ENCODE measurements at places on chromosomes 4 and X. TPM values are rescaled to one million over a fixed set of nuclear protein-coding genes. Genes with fewer than 3 reads are reported as not detected.

- DNase-seq, result no peak
Observed at GRCh38 chr4:184420881-184421416, 53.4 kb downstream of the IRF2 start.

TCEAL6 gene
- not detected for total RNA-seq

GRCh38 chr4:20192736-20193135 is 59.0 kb upstream of the SLIT2 start:
- DNase-seq, result no peak

IQCM gene
- not detected for total RNA-seq

DNA sequence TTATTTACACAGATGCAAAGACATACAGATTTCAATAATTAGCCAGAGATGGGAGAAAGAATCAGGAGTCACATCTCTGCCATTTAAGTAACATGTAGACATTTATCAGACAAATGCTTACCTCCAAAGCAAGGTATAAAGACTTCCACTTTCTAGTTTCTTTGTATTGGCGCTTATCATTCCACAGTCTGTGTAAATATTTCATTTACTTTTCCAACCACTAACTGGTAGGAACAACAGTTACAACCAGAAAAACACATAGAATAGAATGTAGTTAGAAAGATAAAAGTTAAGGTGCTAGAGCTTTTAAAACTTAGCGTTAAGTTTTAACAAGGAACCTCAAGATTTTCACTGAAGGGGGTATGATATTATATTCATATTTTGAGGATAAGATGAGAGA is 40.9 kb upstream of the UGT2B4 start:
- DNase-seq, result no peak

GRCh38 chr4:175413561-175413960 is 398.5 kb downstream of the GPM6A start:
- DNase-seq, result no peak

- no peak for DNase-seq
Observed at GRCh38 chrX:42934020-42934726, 156.2 kb upstream of the PPP1R2C start.

DNA sequence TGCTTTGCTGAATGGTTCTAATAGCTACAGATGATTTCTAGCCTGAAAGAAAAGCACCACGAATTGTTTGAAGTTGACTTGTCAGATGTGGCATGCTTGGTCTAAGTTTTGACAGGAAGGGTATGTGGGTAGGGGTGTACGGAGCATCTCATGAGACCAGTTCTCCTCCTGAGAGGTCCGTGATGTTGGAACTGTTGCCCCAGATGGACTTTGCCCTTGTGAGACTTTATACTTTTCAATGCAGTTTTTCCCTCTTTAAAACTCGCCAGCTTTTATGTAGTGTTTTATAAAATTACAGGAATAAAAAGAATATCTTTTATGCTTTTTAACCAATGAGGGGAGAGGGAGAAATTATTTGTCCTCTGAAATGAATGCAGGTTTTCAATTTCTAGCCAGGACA is 16.6 kb upstream of the XG start:
- DNase-seq, result no peak

- no peak for DNase-seq
Observed at GRCh38 chr4:7189475-7190277, 2.7 kb upstream of the SORCS2 start.

GRCh38 chr4:101421386-101421785 is 74.1 kb upstream of the PPP3CA start:
- DNase-seq, result no peak

GRCh38 chr4:159944477-159944876 is 841.6 kb downstream of the RAPGEF2 start:
- no peak for DNase-seq

IL13RA2 gene
- total RNA-seq, result not detected

- DNase-seq, result no peak
Observed at GRCh38 chr4:87616268-87616667, 7.9 kb downstream of the DSPP start.

- no peak for DNase-seq
Observed at GRCh38 chr4:36549252-36549651, 267.8 kb downstream of the DTHD1 start.

OPRPN gene
- total RNA-seq, result not detected

PDLIM3 gene
- 12.1 TPM for total RNA-seq

GRCh38 chrX:155279873-155280272 is 15.6 kb upstream of the RAB39B start:
- DNase-seq, result no peak

VEGFC gene
- total RNA-seq, result 2.1 TPM

TCEAL7 gene
- 1.3 TPM for total RNA-seq

DNA sequence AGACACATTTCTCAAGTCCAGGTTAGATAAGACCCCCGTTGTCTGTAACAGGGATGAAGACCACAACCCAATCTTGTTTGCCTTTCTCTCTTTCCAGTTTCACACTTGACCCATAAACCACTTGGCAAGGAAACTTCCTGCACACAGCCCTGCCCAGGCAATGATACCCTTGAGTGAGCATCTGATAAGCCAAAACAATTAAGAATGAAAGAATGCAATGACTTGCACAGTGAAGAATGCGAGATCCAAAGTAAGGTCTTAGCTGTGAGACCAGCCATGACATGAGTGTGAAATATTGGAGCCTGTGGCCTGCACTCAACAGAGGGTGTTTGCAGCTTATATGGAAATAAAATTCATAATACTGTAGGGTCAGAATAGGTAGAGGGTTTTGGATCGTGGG is 37.9 kb upstream of the MXRA5 start:
- DNase-seq, result no peak

GRCh38 chr4:55868581-55869090 is 15.2 kb downstream of the EXOC1 start:
- DNase-seq, result no peak

DNA sequence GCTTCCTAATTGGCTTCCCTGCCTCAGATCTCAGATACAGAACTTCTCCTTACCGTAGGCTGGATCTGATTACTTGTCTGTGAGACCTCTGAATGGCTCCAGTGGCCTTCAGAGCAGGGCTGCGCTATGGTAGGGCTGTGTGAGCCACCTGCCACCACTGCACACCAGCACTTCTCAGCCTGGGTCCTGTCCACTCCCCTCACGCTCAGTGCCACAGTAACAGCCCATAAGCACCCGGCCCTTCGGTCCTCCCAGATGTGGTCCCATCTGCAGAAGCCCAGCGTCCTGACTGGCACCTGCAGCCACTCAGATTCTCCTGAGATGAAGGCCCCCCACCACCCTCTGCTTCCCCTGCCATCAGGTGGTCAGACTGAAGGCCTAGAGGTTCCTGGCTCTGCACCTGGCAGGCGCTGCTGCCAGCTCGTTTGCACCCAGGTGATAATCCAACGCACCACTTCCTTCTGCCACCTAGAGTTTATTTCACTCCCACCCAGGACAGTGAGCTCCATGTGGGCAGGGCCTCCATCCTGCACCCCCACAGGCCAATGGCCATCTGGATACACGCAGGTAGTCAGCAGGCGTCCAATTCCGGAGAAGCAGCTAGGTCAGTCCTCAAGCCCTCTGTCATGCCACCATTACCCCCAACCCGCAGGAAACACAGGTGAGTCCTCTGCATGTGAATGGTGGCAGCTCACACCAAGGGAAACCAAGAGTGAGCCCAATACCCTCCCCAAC is 5.4 kb downstream of the WDR1 start:
- peak; percentile 44 for DNase-seq

Data from pancreas (tissue), 10 donors.